Activated T-helper 1 cell treated with Interleukin-2 at 50 U/mL for 16 hours (primary cell): ENCODE measurements at places on chromosomes 13 and 19.

DNA sequence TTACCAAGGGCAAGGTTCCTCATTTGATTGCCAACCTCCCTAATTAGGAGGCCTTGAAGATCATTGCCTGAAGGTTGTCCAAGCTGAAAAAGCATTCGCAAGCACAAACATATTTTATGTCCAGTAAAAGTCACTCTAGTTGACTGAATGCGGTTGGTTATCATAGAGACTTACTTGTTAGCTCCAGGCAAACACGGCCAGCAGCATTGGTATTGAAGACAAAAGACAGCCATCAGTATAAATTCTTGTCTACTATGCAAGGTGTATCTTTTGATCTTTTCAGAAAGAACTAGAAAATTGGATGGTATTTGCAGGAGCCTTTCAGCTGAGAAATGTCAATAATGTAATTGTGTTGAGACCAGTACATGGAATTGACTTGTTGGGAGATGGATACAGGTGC is 129.9 kb downstream of the GPC6 start:
- DNase-seq = no peak

GRCh38 chr19:31352782-31353651 is 3.8 kb upstream of the TSHZ3 start:
- no peak for DNase-seq

DNA sequence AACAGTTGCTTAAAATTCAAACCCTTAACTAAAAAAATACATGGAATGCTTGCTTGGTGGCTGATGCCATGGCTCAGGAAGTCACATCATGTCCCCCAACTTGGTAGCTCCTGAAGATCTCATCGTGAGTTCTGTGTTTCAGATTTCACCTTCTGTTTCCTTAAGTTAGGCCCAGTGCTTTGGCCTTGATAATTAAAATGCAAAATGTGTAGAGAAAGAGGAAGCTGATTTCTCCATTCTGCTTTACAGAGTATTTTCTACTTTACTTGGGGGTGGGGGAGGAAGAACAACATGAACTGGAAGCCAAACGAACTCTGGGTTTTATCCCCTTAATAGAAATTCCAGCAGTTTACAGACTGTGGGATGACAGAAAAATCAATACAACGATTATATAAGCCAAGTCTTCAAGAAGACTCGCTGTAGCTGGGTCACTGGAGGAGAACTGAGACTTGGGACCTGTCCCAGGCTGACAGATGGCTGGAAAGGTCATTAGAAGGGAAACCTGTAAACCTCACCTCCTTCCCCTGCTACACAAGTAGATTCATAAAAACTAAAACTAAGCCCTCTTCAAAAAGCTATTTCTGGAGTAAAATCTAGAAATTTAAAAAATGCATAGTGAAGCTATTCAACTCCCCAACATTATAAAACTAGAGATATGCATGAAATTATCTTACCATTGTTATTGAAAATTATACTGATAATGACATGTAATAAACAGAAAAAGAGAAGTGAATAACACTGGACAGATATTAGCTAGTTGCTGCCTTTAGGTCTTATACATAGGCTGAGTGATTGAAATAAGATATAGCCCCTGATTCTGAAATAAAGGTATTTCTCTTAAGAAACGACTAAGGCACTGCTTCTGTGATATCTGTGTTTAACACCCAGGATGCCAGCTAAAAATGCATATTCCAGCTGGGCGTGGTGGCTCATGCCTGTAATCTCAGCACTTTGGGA is 22.1 kb upstream of the GGACT start:
- DNase-seq = no peak

DNA sequence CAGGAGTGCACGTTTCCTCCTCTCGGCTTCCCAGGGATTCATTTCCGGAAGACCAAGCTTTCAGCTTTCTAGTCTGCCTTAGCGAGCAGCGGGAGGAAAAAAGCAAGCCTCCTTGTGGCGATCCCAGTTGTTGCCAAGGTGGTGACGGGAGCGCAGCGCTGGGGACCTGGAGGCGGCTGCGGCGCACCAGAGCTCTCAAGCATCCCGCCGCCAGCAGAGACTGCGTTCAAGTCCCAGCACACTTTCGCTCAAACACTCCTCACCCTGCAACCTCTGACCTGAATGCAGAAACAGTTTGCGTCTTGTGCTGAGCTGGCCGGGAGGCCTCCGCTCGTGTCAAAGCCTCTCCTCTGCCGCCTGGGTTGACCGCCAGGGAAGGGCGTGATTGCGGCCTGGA is 4.9 kb downstream of the GSX1 start:
- no peak for DNase-seq

GRCh38 chr19:5503598-5503997 is 48.4 kb downstream of the ZNRF4 start:
- no peak for DNase-seq

GRCh38 chr13:38686577-38687245 is at the start of gene FREM2:
FREM2 (plus strand) TSS chr13:38687077; CDS start chr13:38687345, 268 bp downstream.
- no peak for DNase-seq

DNA sequence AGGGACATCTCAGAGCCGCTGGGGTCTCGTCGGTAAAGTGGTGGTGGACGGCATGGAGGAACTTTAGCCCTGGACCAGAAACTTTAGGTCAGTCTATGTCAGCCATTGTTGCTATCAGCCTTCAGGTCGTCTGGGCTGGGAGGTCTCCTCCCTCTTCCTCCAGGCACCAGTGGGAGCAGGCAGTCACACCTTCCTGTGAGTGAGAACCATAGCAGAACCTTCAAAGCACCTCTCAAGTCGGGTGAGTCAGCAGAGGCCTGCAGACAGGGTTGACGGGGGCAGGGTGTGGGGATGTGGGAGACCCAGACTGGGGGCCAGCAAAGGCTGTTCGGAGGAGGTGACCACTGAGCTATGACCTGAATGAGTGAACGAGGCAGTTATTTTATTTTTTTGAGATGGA is 15.4 kb upstream of the SBNO2 start:
- peak; percentile 38 for DNase-seq

DNA sequence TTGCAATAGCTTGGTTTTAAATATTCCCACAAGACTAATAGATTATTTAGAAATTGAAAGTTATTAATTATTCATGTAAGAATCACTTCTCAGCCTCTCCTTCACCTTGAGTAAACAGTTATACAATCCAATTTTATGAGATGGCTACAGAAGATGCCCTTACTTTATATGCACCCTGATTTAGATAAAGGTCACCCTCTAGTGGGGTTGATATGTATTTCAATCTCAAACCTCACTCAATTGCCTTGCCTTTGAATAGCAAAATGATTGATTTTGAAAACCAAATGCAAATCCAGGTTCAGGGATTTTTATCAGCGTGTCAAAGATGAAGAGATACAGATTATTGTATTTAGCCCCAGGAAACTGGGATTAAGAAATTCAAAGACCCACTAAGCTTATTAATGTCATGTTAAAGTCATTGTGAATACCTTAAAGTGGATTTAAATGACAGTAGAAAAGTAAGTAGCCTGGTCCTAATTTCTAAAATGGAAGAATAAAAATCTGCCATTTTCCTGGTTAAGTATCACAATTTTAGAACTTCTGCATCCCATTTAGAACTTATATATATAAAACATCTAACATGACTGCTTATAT is 305.1 kb downstream of the ITGBL1 start:
- DNase-seq = no peak

DNA sequence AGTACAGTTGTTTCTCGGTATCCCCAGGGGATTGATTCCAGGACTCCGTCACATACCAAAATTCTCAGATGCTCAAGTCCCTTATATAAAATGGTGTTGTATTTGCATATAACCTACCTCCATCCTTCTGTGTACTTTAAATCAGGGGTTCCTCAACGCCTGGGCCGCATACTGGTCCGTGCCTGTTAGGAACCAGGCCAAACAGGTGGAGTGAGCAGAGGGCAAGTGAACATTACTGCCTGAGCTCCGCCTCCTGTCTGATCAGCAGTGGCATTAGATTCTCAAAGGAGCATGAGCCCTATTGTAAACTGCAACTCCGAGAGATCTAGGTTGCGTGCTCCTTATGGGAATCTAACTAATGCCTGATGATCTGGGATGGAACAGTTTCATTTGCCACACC is 42.2 kb upstream of the KCTD4 start:
- DNase-seq = no peak

- no peak for DNase-seq
These were observed 19.4 kb downstream of the ELAVL3 start for GRCh38 chr19:11461453-11461852.

- DNase-seq = no peak
These were observed 30.4 kb downstream of the NOTCH3 start for GRCh38 chr19:15170345-15170744.

GRCh38 chr19:4035582-4035981 is 28.0 kb downstream of the PIAS4 start:
- DNase-seq = no peak

DNA sequence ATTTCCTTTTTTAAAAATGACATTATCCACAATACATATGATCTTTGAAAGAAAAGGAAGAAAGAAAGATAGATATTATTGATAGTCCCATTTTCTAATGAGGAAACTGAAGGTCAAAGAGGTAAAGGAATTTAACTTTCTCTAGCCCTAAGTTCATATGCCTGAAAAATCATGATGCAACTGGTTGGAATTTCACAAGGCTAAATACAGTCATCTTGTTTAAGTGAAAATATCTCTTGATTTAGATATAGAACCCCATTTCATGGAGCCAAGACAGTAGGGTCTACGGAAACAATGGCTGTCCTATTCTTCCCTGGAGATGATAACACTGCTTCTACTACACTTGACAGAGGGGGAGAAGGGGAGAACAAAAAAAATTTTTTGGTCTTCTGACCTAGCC is 366.2 kb downstream of the DNAJC15 start:
- DNase-seq = no peak
